Sigmoid colon (tissue), 7 donors: ENCODE measurements at places on chromosomes 12 and 14. TPM values are rescaled to one million over a fixed set of nuclear protein-coding genes. Genes with fewer than 3 reads are reported as not detected.

GRCh38 chr12:47773858-47774580 is 981 bp downstream of the SLC48A1 start:
- no peaks in the 10 kb centered on the region for H3K27me3 ChIP-seq
- peak overlapping the region; percentile 98 for H3K4me3 ChIP-seq
- peaks cover 76% of the 10 kb centered on the region for H3K4me1 ChIP-seq
- peak overlapping the region; percentile 89 for H3K27ac ChIP-seq
- DNase-seq: no peak

- no peak for DNase-seq
- no peak overlapping the region for H3K4me3 ChIP-seq
- H3K4me1 ChIP-seq: no peaks in the 10 kb centered on the region
- no peak overlapping the region for H3K27ac ChIP-seq
- H3K36me3 ChIP-seq: peaks cover 32% of the 10 kb centered on the region
These were observed 58.5 kb downstream of the NIN start for GRCh38 chr14:50772412-50772811.

DNA sequence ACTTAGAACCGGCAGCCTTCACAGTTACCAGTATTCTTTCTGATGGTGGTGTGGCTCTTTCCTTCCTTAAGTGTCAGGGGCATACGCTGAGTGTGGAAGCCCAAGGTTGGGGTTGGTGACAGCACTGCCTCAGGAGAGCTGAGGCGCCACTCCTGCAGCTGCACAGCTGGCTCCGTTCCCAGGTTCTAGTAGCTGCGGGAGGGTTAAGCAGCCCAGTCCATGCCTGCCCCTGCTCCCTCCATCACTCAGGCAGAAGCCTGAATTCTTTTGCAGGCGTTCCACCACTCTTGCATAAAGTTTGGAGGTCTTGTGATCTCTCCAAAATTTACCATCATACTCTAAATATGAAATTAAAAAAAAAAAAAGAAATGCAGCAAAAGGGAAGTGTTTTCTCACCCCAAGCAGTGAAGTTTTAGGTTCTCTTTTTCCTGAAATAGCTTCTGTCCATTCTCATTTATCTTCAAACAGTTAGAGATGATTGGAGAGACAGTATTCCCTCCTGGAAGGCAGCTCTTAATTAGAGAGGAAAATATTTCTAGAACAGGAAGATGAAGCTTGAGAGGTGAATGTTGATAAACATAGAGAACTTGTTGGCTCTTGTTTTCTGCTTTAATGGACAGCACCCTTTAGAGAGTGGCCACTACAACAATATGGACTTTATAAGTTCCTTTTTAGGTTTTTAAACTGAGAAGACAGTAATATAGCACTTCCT is 136.1 kb downstream of the FGD4 start:
- H3K4me1 ChIP-seq: no peaks in the 10 kb centered on the region
- peak; percentile 83 for DNase-seq
- H3K27ac ChIP-seq: peak overlapping the region; percentile 72
- H3K4me3 ChIP-seq: peak overlapping the region; percentile 39
- H3K36me3 ChIP-seq: no peaks in the 10 kb centered on the region

- H3K4me1 ChIP-seq: peaks cover 32% of the 10 kb centered on the region
- no peak overlapping the region for H3K4me3 ChIP-seq
- H3K27me3 ChIP-seq: no peaks in the 10 kb centered on the region
- no peaks in the 10 kb centered on the region for H3K36me3 ChIP-seq
These were observed 115.4 kb downstream of the PDE3A start for GRCh38 chr12:20483776-20484175.

- no peaks in the 10 kb centered on the region for H3K36me3 ChIP-seq
- no peaks in the 10 kb centered on the region for H3K27me3 ChIP-seq
- peaks cover 42% of the 10 kb centered on the region for H3K4me1 ChIP-seq
These were observed 88.3 kb downstream of the OTOGL start for GRCh38 chr12:80187660-80188090.

- no peaks in the 10 kb centered on the region for H3K27me3 ChIP-seq
- no peak overlapping the region for H3K4me3 ChIP-seq
- no peaks in the 10 kb centered on the region for H3K4me1 ChIP-seq
- DNase-seq: no peak
These were observed 24.2 kb downstream of the FBXO21 start for GRCh38 chr12:117166107-117166506.

- H3K36me3 ChIP-seq: no peaks in the 10 kb centered on the region
- peaks cover 11% of the 10 kb centered on the region for H3K4me1 ChIP-seq
- H3K4me3 ChIP-seq: no peak overlapping the region
- H3K27me3 ChIP-seq: no peaks in the 10 kb centered on the region
- no peak overlapping the region for H3K27ac ChIP-seq
These were observed 120.3 kb upstream of the SLC38A4 start for GRCh38 chr12:46946137-46946536.

GRCh38 chr14:51660741-51661140 is 9.0 kb downstream of the FRMD6 start:
- H3K27me3 ChIP-seq: no peaks in the 10 kb centered on the region
- no peaks in the 10 kb centered on the region for H3K36me3 ChIP-seq
- no peak overlapping the region for H3K27ac ChIP-seq
- DNase-seq: no peak
- no peak overlapping the region for H3K4me3 ChIP-seq

- no peaks in the 10 kb centered on the region for H3K27me3 ChIP-seq
- no peaks in the 10 kb centered on the region for H3K36me3 ChIP-seq
- no peak overlapping the region for H3K4me3 ChIP-seq
These were observed 41.4 kb upstream of the AMIGO2 start for GRCh38 chr12:47121146-47121545.

DNA sequence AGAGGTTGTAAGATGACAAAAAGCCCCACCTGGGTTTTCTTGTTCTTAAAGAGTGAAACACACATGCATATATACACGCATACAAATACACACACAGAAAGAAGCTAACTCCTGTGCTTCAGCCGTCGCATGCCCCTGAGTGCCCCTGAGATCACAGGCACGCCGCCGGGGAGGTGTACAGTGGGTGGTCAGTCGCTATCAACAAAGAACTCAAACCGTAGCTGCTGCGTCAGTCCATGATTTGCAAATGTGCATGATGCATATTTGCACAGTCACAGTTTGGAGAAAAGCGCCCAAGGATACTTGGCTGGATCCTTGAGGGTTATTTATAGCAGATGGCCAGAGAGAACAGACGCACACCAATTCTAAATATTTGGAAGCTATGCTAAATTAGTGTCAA is 206.9 kb downstream of the TMEM132D start:
- H3K27ac ChIP-seq: no peak overlapping the region
- no peak for DNase-seq
- H3K4me1 ChIP-seq: no peaks in the 10 kb centered on the region
- H3K27me3 ChIP-seq: no peaks in the 10 kb centered on the region

The TCTN2 gene
- total RNA-seq: 7.1 TPM

The TROAP gene
- not detected for total RNA-seq

The RHOJ gene
- 28.5 TPM for total RNA-seq

The WNT5B gene
- 32.4 TPM for total RNA-seq
